ENCODE measurements at places on chromosomes 1 and 21. TPM values are rescaled to one million over a fixed set of nuclear protein-coding genes. Genes with fewer than 3 reads are reported as not detected.

- no peak for DNase-seq
- no peak overlapping the region for H3K4me3 ChIP-seq
- no peaks in the 10 kb centered on the region for H3K36me3 ChIP-seq
- H3K4me1 ChIP-seq, result no peaks in the 10 kb centered on the region
These were observed 4.9 kb upstream of the DMRTA2 start for GRCh38 chr1:50427818-50428779.

GRCh38 chr1:119475866-119476439 lies 31.1 kb upstream of the HSD3B1 start:
- H3K27me3 ChIP-seq, result no peaks in the 10 kb centered on the region
- H3K27ac ChIP-seq, result no peak overlapping the region
- no peak overlapping the region for H3K4me3 ChIP-seq
- no peaks in the 10 kb centered on the region for H3K4me1 ChIP-seq

DNA sequence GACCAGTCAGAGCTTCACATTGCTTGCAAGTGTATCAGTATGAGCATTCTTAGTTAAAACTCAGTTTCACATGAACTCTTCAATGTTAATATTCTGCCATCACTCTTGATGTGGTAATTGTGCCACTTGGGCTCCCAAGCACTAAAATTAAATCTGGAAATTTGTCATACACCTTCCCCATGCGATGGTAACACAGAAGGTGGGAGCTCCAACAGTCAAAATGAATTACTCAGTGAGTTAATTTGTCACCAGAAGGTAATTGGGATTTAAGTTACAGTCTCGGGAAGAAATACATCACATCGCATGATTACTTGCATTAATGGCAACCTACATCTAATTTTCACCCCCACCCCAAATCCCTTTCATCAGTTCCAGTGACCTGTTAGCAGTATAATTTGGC lies 376.5 kb upstream of the DAB1 start:
- no peak overlapping the region for H3K4me3 ChIP-seq
- no peak overlapping the region for H3K27ac ChIP-seq
- no peaks in the 10 kb centered on the region for H3K27me3 ChIP-seq
- DNase-seq, result no peak

GRCh38 chr1:226325178-226325577 lies 16.2 kb upstream of the LIN9 start:
- no peaks in the 10 kb centered on the region for H3K4me1 ChIP-seq
- DNase-seq, result no peak
- H3K27ac ChIP-seq, result no peak overlapping the region
- no peaks in the 10 kb centered on the region for H3K36me3 ChIP-seq

DNA sequence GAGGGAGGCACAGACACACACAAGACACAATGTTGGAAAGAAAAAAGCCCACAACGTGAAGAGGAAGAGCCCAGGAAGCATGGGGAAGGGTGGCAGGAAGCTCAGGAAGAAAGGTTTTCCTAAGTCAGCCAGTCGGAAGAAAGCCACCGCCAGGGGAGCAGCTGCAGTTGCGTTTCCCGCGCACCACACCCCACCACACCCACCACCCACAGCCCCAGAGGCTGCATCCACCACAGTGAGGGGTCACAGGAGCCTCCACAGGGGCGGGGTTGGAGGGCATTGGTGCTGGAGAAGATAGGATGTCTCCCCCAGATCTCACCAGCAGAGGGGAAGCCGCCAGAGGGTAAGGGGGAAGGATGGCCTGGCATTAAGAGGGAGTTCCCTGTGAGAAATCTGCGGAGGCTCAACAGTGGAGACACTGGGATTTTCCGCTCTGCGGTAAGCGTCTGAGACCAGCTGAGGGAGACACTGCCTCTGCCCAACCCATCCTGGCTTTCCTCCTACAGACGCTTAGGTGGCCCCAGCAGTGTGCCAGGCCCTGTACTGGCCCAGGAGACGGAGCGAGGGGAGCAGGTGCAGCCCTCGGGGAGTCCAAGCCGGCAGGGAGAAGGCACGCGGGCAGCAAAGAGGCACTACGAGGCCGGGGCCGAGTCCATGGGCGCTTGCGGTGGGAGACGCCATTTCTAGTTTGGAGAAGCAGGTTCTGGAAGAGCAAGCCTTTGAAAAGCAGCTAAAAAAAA lies 19.8 kb downstream of the PGLYRP3 start:
- H3K4me1 ChIP-seq, result no peaks in the 10 kb centered on the region
- no peak overlapping the region for H3K27ac ChIP-seq
- H3K27me3 ChIP-seq, result no peaks in the 10 kb centered on the region
- H3K4me3 ChIP-seq, result no peak overlapping the region
- no peak for DNase-seq
- H3K36me3 ChIP-seq, result no peaks in the 10 kb centered on the region

The FLG2 gene
- not detected for total RNA-seq

The CRYAA gene
- not detected for total RNA-seq
